ENCODE measurements at places on chromosomes 11 and 22.
A peak's percentile ranks its signal among the peaks of the same experiment; 100 is the strongest.

DNA sequence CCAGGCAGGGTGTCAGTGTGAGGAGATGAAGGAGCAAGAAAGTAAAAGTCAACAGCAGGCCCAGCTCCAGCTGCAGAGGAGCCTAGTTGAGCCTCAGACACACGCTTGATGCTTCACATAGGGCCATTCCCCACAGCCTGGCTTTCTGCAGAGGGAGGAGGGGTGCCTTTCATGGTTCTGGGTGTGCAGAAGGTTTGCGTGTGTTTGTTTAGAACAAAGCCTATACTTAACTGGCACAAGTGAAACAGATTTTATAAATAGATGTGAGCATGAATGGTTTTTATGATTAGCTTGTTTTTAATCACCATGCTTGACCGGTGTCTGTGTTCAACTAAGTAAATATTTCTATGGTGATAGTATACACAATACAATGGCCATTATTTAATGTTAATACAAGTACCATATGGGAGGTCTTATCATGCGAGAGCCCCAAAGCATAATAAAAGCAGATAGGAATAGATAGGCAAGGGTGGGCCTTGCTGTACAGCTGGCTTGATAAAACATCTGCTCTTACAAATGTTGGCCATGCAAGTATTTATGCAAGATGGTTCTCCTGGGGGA, 290.2 kb downstream of the ETS1 start:
- DNase-seq = no peak

- DNase-seq = no peak
These were observed 17.2 kb downstream of the ADAMTS8 start for GRCh38 chr11:130411223-130411622.

GRCh38 chr11:12853652-12854296, 155.3 kb upstream of the RASSF10 start:
- no peak for DNase-seq

DNA sequence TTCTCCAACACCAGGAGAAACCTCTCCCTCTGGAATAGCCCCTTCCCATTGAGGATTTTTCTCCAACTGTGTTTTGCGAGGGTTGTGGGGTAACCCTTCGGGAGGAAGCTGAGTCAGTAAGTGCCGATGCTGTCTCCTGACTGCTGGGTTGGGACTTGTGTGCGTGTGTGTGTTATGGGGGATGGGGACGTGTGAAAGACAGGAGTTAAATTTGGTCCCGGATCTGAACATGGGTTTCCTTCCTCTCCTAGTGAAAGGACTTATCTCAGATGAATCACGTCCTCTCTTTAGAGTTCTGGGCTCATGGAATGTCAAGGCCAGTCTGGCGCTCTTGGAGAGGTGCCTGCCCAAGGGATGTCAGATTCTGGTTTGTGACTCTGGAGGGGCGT, 33.3 kb downstream of the KIAA1671 start:
- peak; percentile 94 for DNase-seq

DNA sequence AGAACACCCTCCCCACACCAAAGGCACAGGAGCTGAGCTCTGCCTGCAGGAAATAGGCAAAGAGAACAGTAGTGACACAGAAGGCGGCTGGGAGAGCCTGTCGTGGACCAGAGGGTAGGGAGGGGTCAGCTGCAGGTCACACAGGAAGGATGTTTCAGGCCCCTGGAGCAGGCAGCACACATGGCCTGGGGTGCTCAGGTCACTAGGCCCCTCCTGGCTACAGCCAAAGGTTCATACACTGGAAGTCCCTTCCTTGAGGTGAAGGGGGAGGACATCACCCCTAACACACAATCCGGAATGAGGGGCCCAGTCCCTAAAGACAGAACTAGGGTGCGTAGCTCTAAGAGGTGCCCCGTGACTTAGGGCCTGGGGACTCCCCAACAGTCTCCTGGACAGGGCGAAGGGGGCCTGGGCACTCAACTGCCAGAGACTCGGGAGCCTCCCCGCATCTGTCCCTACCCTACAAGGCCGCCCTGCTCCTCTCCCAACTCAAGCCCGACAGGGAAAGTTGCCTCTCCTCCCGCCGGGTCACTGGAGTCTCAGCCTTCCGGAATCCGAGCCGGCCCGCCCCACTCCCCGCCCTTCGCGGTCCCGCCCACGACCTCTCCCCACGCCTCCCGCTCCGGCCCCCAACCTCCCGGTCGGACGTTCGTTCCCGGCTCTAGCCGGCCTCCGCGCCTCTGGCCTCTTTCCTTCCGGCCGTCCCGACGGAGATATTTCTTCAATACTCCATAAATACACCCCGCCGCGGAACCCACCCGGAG, at the start of gene CYB5R2:
Gene CYB5R2 (minus strand): TSS at position 541 of the 764 bp plus-strand sequence. CDS start 675 bp downstream, outside the sequence.
- DNase-seq = no peak

DNA sequence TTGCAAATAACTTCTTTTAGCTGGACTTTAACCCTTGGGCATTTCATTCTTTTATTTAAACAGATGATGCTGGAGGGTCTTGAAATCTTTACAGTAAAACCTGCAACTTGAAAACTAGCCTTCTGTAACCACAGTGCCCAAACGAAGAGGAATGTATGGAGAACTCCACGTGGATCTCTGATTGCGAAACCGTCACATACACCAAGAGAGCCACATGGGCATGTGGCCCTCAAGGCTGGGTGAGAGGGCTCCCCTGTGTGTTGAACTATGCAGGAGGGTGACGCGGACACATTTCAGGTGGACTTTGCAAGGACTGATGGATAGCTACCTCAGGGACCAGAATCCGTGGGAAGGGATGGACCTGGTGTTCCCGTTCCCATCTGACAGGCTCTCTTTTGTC, 30.6 kb downstream of the FAM118A start:
- DNase-seq = no peak

- peak; percentile 75 for DNase-seq
These were observed 5.7 kb downstream of the SLC39A13 start for GRCh38 chr11:47413908-47414684.

GRCh38 chr11:119991022-119991404, 146.9 kb downstream of the TRIM29 start:
- no peak for DNase-seq

DNA sequence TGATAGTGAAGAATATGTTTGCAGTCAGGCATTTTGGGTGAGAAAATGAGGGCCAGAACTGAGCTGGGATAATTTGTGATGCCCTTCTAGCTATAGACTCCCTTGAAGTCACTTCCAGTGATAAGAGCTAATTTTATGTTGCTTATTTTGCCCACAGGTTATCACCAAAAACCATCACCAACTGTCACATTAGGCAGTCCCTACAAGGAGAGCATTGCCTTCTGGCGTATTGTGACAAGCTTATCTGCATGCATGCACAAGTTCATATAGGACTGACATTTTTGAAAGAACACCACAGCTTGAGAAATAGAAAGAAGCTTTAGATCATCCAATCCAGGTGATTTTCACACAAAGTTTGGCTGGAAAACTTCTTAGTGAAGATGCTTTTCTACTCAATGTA, 735.3 kb upstream of the RAG2 start:
- no peak for DNase-seq

GRCh38 chr11:2510626-2511402, 66.0 kb downstream of the KCNQ1 start:
- DNase-seq = no peak

DNA sequence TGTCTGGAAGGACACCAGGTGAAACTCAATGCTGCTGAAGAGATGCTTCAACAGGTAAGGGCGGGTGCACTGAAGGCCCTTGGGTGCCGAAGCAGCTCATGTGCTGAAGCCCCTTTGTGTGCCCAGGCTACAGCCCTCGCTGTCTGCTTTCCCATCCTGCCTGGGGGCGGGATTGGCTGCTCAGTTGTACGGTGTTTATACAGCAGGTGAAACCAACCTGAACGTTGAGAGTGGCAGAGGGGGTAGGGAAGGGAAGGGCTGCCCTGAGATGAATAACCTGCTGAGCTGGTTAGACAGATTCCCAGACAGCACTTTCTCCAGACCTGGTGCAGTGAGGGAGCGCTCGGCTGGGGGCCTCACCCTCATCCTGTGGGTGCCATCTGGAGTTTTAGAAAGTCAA, 75.7 kb downstream of the CYB5R2 start:
- DNase-seq = no peak

DNA sequence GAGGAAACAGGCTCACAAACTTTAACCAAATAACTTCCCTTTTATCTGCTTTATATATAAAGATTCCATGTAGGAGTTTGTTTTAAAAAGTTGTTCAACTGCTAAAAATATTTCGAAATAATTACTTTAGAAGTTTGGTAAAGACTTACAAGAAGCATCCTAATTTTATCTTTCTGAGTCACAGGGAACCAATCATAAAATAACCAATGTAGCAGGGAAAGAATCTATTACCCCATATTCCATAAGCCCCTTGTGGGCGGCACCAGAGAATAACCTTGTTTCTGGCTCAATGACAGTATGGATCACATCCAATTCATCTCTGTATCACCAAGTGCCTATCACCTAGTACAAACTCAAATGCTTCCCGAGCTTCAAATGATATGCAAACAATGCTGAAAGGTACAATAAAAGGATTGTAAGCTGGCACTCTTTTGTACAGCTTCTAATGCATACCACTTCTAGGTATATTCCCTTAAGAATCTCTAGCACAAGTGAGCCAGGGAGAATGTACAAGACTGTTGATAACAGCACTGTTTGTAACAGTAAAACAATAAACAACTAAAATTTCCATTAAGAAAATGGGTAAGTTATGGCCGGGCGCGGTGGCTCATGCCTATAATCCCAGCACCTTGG, 158.4 kb downstream of the ATG16L2 start:
- DNase-seq = peak; percentile 39

DNA sequence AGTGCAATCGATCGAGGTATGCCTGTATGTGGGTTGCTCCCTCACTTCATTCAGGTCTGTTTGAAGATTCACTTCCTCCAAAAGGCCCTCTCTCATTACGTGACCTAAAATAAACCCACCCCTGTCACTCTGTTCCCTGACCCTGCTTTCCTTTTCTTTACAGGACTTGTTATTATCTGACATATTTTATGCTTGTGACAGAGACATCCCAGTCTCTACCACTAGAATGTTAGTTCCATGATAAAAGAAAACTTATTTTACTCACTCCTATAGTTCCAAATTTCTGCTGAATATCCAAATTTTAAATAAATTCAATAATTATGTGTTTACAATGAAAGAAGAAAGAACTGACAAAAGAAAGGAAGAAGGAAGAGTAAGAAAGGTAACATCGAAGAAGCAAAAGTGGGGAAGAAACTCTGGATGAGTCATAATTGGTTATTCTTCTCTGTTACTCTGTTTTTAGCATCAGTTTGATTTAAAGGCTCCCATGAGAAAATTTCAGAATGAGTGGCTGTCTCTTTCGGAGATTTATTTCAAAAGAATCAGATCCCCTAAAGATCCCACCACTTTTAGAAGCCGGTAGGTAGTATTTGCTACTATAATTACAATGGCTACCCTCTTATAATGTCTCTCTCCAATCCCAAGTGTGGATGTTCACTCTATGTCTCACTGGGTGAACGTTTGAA, 33.5 kb downstream of the ENTHD1 start:
- DNase-seq = no peak

DNA sequence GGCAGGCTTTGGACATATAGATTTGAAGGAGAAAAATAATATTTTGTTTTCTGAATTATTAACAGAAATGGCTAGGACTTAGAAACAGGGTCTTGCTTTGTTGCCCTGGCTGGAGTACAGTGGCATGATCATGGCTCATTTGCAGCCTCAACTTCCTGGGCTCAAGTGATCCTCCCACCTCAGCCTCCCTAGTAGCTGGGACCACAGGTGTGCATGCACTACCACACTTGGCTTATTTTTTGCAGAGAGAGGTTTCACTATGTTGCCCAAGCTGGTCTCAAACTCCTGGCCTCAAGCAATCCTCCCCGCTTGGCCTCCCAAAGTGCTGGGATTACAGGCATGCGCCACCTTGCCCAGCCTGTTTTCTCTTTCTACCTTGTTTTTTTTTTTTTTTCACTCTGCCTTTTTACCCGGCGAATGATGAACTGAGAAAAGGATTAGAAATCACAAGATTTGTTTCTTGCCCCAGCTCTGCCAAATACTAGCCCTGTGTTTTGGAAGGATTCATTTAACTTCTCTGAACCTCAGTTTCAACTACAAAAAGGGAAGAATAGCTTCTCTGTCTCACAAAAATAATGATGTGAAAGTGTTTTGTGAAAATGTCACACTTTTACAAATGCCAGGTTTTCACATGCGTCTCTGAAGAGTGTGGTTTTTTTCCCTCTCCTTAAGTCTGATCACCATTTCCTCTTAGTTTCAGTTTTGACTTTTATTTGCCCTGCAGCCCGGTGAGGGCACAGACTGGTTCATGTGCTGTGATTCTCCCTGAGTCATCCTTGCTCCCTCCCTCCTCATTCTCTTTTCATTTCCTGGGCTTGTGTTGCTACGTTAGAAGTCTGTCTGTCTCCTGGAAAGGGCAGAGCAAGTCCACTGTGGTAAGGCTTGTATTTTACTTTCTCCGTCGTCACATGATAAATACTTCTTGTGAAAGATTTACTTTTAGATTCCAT, 67.7 kb downstream of the BCL2L13 start:
- DNase-seq = peak; percentile 92

DNA sequence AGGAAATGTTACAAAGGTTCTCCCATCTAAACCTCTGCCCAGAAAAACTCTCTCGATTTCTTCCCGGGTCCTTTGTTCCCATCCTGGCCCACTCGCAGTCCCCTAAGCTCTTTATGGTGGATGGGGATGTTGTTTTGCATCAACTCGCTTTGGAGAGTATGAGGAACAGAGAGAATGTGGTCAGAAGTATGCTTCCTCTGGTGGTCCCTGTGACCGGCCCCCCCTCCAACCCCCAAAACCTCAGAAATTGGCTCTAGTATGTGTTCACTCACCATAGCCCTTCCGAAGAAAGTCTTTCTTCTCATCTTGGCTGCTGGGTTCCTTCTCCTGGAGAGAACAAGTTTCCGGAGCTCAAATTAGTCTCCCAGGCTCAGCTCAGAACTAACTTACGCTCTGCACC, 54.4 kb downstream of the GRAMD1B start:
- no peak for DNase-seq

- DNase-seq = no peak
These were observed 135.9 kb upstream of the KIRREL3 start for GRCh38 chr11:127136438-127136837.

- DNase-seq = no peak
These were observed 13.7 kb downstream of the CYB561A3 start for GRCh38 chr11:61347916-61348461.

GRCh38 chr11:45671246-45672171, 6.1 kb upstream of the CHST1 start:
- DNase-seq = no peak

- DNase-seq = no peak
These were observed 1.3 kb downstream of the CSNK1E start for GRCh38 chr22:38315823-38316363.

DNA sequence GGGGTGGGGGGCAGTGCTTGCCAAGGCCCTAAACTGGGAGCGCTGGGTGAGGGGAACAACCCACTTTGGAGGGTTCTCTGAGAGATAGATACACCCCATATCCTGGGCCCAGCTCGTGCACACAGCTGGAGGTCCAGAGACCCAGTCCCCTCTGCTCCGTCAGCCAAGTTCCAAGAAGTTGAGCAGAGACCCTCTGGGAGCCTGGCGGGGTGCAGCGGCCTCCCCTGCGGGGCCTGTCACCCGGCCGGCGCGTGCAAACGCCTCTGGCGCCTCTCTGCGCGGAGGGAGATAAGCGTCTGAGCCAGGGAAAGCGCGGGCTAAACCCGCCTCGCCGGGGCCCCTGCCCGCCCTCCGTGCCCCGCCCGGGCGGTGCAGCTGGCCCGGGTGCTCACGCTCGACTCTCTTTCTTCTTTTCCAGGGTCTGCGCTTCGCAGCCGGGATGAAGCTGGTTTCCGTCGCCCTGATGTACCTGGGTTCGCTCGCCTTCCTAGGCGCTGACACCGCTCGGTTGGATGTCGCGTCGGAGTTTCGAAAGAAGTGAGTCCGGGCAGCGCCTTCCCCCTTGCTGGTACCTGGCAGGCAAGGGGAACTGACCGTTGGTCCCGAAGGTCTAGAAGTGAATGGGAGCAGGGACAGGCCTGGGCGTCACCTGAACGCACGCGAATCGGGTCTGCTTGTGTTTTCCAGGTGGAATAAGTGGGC, 540 bp downstream of the ADM start:
- DNase-seq = no peak

All from astrocyte (in vitro differentiated cells and primary cell).